ENCODE measurements at places on chromosomes 7 and 10.

DNA sequence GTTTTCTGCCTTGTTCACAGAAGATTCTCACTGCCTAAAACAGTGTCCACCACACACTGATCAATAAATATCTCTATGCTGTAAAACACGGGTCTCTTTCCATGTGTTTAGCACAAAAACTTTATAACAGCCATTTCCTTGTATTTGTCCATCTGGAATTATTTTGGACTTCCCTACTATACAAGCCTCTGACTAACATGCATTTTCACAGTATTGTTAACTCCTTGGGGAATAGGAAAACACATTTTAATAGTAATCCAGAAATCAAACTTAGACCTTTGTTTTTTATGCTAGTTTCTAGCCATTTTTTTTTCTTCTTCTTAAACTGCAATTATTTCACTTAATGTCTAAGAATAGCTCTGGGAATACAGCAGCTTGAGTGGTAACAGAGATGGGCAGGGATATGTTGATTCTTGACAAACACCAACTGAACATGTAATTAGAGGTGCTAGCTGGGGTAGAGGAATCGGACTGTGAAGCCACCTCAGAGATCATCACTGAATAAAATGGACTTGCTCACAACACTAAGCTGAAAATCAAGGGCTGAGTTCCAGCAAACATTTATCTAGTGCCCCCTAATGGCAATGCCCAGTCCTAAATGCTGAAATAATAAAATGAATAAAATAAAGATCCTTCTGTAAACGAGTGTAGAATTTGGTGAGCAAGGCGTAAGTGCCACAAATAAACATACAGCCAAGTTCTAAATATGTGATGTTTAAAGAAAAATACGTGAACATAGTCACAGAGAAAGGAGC is 593.1 kb downstream of the SORCS1 start:
- no peak for DNase-seq

- DNase-seq: no peak
These were observed 60.4 kb downstream of the ADD3 start for GRCh38 chr10:110067960-110068770.

- DNase-seq: no peak
These were observed 2.5 kb upstream of the ARL5B start for GRCh38 chr10:18656724-18657123.

- no peak for DNase-seq
These were observed 8.9 kb downstream of the GFRA1 start for GRCh38 chr10:116263870-116264655.

GRCh38 chr7:490461-491291 is 29.0 kb downstream of the PDGFA start:
- peak; percentile 74 for DNase-seq

GRCh38 chr10:60304829-60305379 is 84.8 kb downstream of the ANK3 start:
- no peak for DNase-seq

DNA sequence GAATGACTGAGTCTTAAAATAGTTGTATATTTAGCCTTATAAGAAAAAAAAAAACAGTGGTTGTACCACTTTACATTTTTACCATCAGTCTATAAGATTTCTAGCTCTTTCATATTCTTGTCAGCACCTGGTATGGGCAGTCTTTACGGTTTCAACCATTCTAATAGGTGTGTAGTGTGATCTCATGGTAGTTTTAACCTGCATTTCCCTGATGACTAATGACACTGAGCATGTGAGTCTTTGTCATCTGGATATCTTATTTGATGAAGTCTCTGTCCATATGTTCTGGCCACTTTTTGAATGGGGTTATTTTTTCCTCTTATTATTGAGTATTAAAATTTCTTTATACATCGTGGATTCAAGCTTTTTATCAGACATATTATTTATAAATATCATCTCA is 365.3 kb upstream of the IGFBP3 start:
- no peak for DNase-seq

GRCh38 chr10:113557424-113557862 is 4.6 kb downstream of the HABP2 start:
- no peak for DNase-seq

DNA sequence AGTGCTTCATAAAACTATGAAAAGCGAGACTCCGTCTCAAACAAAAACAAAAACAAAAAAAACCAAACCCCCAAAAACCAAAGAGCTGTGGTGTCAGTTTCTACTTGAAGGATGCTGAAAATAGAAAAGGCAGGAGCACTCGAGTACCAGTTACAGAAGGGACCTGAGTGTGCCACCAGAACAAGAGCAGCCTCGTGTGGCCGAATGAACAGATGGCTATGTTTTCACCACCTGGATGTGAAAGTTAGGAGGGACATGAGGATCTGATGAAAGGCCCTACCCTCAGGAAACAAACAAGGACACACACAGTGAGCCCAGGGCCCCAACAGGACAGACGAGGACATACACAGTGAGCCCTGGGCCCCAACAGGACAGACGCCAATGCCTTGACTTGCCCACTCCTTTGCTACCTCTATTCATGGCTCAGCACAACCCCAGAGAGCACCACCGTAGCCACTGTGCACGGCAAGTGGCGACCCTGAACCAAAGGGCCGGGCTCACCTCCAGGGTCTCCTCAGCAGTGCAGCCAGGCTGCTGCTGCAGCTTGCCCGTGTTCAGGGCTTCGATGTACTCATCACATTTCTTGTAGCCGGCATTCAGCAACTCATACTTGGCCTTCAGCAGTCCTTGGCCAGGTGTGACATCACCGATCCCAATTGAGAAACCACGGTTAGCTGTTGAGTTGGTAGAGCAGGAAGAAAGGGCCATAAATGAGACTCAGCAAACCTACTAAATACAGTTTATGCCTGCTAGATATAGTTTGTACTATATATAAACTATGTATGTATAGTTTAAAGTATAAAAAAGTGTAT is 24.9 kb downstream of the POLR3A start:
- DNase-seq: no peak

GRCh38 chr10:113486531-113486930 is 66.3 kb upstream of the HABP2 start:
- no peak for DNase-seq

- DNase-seq: no peak
These were observed 140.0 kb downstream of the LHPP start for GRCh38 chr10:124601431-124602120.

DNA sequence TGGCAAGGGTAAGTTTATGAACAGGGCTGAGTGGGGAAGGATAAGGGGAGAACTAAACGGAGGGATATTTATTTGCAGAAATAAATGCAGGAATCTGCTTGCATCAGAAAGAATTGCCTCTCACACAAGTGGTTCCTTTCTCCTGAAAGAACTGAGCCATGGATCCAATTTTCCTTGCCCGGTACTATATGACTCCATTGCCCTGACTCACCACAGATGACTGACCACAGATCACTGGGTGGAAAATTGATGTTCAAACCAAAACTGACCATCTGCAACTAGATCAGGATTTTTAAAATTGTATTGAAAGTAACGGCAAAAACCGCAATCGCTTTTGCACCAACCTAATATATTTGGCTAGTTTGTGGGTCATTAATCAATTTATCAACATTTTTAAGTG is 6.2 kb upstream of the MACC1 start:
- DNase-seq: no peak

GRCh38 chr7:3943779-3944520 is 642.9 kb downstream of the SDK1 start:
- DNase-seq: no peak

GRCh38 chr10:111297351-111297848 is 220.6 kb downstream of the ADRA2A start:
- DNase-seq: no peak

DNA sequence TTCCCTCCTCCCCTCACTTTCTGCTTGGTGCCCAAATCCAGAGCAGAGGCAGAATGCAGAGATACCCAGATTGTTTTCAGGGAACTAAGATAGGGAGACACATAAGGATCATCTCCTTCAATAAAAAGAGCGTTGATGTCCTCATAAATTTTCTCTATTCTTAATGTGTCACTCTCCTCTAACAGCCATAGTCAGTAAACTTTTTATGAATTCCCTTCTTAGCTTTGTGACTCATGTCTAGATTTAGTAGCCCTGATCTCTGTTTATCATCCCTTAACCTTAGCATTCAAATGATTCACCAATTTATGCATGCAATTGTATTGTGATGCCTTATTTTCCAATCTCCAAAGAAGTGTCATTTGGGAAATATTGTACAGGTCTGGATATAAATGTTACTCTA is 995.5 kb upstream of the C7orf33 start:
- no peak for DNase-seq

- no peak for DNase-seq
These were observed 17.8 kb upstream of the CCNJ start for GRCh38 chr10:96025566-96025965.

DNA sequence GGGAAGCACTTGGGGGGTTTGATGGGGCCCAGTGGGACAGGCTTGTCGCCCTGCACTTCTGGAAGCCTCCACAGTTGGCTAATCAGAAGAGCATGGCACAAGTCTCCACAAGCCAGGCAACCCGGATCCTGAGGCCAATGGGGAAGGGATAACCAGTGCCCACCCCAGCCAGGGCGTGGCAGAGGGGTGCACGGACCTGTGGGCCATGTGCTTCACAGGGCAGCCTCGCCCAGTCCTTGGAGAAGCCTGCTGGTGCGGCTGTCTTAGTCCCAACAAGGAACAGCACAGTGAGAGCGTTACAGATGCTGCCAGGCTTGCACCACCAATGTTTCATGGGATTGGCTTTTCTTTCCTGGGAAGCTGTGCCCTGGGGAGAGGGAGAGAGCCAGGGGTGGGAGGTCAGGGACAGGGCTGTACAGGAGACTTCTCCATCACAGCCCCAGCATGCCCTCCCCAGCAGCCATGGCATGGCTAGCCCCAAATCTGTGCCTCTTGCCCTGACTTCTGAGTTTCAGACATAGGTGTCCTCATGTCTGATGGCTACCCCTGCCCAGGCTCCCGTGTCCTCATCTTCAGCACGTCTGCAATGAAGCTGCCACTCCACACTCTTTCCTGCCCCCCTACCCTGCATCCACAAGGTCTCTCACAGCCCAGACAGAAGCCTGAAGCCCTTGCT is 116.0 kb downstream of the PTPN20 start:
- no peak for DNase-seq
